ENCODE measurements at places on chromosomes 3 and 15.

DNA sequence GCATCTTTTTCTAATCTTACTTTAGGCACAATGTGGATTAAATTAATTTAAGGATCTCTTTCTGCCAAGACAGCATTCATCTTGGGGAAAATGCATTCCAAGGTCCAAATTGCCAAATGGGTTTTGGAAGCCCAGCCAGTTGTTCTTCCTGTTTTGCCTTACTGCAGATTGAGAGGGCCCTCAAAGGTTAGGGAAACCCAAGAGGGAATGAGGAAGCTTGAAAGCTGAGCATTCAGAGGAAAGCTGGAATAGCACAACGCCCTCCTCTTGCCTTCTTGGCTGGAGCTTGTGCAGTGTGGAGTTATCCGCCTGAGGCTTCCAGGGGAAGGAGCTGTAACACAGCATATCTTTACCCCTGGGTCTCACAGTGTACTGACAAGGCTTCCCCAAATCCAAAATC is 18.2 kb upstream of the SACM1L start:
- no peak for DNase-seq

- no peak for DNase-seq
Observed at GRCh38 chr3:191253089-191253799, 54.2 kb downstream of the OSTN start.

GRCh38 chr3:155313300-155313699 is 19.8 kb upstream of the STRIT1 start:
- DNase-seq = no peak

DNA sequence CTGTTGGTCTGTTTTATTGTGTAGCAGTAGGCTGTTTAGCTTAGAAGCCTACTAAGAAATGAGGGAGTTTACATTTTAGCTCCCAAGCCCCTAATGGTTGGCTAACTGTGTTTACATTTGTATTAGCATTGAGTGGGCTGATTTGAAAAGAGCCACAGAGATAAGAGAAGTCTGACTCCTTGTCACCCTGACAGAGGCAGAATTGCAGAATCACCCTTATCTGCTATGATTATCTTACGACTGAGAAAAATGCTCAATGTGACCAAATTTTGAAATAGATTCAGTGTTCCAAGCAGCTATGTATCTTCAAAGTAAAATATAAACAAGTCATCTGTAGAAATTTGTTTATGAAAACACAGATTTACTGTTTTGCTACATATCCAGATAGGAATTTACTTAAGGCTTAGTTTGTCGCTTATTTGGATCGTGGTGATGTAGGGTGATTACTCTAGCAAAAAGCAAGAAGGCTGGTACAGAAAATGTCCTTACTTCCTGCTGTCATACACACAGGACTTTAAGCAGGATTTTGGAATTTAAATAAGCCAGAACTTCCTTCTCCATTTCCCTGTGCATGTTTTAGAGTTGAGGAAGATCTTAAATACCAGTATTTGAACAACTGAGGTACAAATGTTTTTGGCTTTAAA is 19.0 kb downstream of the SEMA6D start:
- DNase-seq = no peak

GRCh38 chr15:66294157-66294931 is 976 bp downstream of the DIS3L start:
- no peak for DNase-seq

- no peak for DNase-seq
Observed at GRCh38 chr15:42175671-42176070, 19.2 kb upstream of the PLA2G4F start.

DNA sequence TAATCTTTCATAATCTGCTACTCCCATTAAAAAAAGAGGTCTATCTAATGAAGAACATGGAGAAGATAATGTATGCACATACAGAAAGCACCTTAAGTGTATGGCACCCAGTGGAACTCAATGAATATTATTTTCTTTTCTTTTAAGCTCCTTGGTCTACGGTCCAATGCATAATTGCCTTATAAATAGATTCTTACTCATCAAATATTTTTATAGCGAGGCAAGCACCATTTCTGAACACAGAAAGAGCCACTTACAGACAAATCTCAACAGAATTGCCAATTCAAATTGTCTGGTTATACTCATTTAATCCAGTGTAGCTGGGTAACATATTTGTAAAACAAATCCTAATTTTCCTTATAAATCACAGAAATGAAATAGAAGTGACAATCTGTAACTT is 6.3 kb downstream of the PDZRN3 start:
- DNase-seq = no peak

GRCh38 chr3:122268257-122269024 is 56.6 kb upstream of the CSTA start:
- no peak for DNase-seq

DNA sequence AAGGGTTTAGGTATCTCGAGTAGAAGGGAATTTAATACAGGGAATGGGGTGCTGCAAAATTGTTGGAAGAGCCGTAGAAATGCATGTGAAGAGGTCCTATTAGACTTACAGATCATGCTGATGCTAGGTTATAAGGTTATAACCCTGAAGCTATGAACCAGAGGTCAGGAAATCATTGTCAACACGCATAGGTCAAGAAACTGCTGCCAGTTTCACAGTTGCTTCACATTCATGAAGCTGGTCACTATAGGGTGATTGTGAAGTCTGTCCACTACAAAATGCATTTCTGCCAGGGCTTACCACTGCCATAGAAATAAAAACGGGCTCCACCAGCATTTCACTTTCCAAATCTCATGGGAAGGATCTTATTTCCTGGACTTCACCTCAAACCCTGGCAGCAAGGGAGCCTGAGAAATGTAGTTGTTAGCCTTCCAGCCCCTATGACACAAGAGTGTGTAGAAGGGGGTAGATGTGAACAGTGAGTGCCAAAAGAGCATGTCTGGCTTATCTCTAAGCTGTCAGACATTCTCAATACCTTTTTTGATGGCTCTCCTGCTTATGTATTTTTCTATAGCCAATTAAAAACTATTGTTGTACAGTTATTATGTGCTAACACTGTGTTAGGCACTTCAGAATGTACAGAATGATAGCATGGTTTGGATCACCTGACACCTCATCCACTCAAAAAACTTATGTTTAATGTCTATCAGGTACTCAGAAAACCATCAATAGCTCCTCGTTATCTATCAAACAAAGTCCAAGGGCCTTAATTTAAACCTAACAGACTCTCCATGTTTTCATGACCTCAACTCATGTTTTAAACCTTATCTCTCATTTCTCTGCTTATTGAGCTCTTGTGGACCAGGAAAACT is 148.3 kb upstream of the TSC22D2 start:
- DNase-seq = no peak

- no peak for DNase-seq
Observed at GRCh38 chr3:64361962-64362735, 136.9 kb upstream of the PRICKLE2 start.

GRCh38 chr3:35635926-35636683 is 3.2 kb upstream of the ARPP21 start:
- no peak for DNase-seq

DNA sequence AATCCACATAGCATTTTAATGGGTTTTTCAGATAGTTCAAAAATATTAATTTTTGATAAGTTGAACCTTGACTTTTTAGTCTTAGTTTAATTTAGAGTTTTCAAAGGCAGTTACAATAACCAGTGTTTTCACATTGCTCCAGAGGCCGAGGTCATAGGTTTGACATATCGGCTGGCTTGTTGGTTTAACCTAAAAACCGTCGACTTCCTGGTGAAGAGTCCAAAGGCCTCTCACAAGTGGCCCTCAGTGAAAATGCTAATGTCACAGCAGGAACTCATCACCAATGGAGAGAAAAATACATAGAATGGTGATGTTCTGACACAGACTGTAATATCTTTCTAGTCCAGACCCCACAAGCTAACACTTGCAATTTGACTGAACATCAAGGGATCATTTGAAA is 642.3 kb downstream of the PLOD2 start:
- DNase-seq = no peak

- DNase-seq = no peak
Observed at GRCh38 chr3:145144361-145144760, 1016.6 kb downstream of the PLOD2 start.

DNA sequence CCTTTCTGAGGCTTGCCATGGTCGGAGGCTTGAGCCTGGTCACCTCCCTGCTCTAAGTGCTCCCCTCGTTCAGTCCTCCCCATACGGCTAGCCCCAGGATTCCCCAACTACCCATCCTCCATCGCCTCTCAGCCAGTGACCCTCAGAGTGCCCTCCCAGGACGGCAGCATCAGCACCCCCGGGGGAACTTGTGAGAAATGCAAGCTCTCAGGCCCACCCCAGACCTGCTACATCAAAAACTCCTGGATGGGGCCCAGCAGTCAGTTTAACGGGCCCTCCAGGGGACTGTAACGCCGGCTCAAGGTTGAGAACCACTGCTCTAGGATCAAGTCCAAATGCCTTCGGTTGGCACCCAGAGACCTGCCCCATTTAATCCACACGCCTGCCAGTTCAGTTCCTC is 6.9 kb downstream of the ADAMTS17 start:
- no peak for DNase-seq

DNA sequence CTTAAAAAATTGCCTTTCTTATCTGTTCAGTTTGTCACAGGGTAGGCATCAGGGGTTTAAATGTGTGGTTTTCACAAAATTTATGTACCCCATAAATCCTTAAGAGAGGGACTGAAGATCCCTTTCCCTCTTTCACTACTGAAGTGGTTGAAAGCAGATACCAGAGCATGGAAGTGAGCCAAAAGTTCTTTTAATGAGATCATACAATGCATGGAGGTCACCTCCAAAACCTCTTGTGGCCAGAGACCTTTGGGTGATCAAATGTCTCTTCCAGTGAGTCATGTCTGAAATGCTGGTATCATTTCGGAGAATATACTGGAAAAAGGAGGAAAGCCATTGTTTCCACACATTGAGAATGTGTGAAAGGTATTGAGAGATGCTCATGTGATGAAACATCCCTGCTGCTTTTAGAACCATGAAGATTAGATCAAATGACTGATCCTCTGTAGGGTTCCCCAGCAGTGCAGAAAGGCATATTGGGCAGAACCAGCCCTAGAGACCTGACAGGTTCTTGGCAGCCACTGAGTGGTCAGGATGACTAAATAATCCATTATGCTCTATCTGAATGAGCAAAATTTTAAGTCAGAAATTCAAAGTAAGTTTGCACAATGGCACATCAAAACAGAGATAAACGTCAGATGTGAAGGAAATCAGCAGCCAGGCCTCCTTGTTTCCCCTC is 165.8 kb upstream of the SLC2A2 start:
- DNase-seq = no peak

DNA sequence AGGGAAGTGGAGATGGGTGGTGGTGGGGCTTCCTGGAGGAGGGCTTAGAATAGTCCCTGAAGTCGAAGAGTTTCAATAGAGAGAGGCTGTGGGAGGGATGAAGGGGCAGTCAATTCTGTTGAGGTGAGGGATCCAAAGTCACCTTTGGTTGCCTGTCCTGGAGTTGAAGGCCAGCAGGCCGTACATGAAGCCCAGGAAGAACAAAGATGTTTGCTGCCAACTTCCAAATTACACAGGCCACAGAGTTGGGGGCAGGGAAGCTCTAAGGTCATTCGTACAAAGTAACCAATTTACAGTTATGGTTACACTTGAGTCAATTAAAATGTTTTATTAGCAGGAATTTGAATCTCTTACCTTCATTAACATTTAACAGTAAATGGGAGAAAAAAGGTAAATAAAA is 77.9 kb downstream of the FOXB1 start:
- no peak for DNase-seq

DNA sequence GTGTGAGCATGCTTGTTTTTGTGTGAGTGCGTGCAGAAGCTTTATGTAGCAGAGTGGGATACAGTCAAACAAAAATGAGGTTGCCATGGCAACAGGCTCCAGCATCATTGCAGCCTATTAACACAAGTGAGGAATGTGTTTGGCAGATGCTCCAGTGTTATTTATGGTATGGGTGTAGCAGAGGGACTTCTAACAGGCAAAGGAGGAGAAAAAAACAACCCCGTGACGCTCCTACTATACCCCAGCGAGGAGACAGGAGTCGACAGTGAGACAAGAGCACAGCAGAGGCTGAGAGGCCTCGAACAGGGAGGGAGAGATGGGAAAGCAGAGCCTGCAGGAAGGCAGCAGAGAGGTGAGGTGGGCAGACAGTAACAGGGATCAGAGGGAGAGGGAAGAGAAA is 4.9 kb downstream of the ADCY5 start:
- no peak for DNase-seq

- no peak for DNase-seq
Observed at GRCh38 chr3:141469720-141470119, 17.1 kb upstream of the RASA2 start.

DNA sequence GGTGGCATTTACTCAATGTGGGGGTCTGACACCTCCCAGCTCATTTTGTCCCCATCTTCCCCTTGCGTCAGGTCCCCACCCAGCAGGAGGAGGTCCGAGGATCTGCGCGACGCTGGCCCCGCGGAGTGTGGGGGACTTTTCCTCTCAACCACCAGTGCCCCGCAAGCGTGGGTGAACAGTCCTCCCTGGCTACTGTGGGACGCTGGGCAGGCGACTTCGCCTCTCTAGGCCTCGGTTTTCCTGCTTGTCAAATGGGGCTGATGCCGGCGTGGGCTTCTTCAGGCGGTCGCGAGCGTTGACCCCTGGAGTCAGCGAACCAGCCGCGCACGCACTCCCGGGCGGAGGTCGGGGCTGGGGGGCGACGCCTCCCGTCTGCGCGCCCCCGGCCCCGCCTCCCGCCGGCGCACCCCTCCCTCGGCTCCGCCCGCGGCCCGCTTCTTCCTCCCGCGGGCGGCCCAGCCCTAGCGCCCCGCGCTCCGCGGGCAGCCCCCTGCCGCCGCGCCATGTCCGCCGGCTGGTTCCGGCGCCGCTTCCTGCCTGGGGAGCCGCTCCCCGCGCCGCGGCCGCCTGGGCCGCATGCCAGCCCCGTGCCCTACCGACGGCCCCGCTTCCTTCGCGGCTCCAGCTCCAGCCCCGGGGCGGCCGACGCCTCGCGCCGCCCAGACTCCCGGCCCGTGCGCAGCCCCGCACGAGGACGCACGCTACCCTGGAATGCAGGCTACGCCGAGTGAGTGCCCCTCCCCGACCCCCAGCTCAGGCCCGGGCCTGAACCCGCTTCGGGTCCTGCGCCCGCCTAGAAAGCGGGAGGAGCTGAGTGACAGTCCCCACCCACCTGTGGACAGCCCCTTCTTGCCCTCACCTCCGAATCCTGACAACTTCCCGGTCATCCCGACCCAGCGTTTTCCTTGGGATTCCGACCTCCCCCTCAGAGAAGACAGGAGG is at the start of gene PPM1M:
Gene PPM1M (plus strand): TSS at position 438 of the 942 bp plus-strand sequence. CDS start 66 bp downstream, at position 504.
- peak; percentile 63 for DNase-seq

GRCh38 chr3:64187065-64187959 is 38.0 kb downstream of the PRICKLE2 start:
- no peak for DNase-seq

GRCh38 chr3:126270145-126270811 is 86.9 kb downstream of the KLF15 start:
- no peak for DNase-seq

- no peak for DNase-seq
Observed at GRCh38 chr3:104316118-104316517, 1050.6 kb upstream of the ALCAM start.

- no peak for DNase-seq
Observed at GRCh38 chr3:36823806-36824205, 59.5 kb upstream of the DCLK3 start.

- DNase-seq = no peak
Observed at GRCh38 chr3:87077355-87077754, 86.4 kb upstream of the VGLL3 start.

- DNase-seq = no peak
Observed at GRCh38 chr3:129619726-129620162, 13.3 kb upstream of the PLXND1 start.

- DNase-seq = peak; percentile 23
Observed at GRCh38 chr15:60328852-60329443, 68.8 kb downstream of the ANXA2 start.

GRCh38 chr15:75750261-75751050 is 37.8 kb upstream of the CSPG4 start:
- no peak for DNase-seq

All from activated naive CD4-positive, alpha-beta T cell treated with Interleukin-2 at 50 U/mL for 16 hours (primary cell).